Spinal cord (tissue), 10 donors: ENCODE measurements at places on chromosomes 5 and 9.

- no peak for DNase-seq
Observed at GRCh38 chr9:70579686-70580085, 165.2 kb upstream of the KLF9 start.

DNA sequence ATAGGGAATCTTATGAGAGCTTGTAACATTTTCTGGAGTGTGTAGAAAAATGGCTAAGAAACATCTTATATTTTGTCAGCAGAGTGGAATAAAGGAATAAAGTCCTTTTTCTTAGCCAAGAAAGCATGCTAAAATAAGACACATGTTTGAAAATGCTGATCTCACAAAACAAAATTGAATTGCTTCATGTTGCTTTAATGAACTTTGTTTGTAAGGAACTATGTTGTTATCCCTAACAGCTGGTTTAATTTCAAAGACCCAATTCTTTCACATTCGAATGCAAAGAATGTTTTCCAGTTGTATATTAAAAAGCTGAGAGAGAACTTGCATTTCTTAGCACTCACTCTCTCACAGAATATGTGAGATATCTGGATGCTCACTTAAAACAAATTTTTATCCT lies 107.6 kb downstream of the MUSK start:
- DNase-seq = no peak

GRCh38 chr9:98084396-98084795 lies 27.9 kb downstream of the NANS start:
- DNase-seq = no peak

DNA sequence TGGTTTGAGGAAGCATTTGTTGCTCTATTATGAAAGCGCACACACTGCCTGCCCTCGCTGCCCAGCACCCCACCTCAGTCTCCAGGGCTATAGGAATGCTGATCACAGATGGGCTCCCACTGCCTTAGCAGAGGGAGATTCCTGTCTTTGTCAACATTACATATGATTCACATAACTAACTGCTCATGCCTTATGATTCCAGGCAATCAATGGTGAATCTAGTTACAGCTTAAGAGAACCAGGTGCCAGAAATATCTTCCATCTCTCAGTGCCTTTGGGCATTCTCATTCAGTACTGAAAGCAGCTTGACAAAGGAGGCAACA lies 458.9 kb upstream of the C9orf72 start:
- DNase-seq = no peak

DNA sequence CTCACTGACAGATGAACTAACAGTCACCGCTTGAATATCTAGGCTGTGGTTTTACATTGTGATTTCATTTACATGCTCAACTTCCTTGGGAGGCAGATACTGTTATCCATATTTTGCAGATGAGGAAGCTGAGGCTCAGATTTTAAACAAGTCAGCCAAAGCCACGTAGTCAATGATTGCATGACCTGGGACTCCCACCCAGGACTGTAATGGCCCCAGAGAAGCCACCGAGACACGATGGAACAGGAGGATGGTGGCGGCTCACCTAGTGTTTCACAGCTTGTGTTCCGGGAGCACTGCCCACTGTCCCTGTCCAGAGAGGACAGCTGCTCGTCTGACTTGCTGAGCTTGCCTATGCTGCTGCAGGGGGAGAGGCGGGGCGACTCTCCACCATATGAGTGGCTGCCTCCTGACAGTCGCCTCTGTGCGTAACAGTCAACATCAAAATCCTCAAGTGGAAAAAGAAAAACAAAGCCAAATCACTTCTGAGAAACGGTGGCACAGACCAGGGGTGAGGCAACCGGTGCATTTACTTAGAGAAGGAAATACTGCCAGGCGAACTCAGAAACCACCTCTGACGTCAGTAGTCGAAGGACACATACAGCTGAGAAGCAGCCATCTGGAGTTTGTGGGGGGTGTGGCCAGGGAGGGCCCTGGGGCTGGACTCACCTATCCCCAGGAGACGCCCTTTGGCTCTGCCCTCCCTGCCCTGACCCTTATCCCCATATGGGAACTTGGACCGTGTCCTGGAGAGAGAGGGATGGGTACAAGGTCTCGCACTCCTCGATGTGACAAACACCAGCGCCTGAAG lies 82.5 kb downstream of the PRRT1B start:
- DNase-seq = no peak

DNA sequence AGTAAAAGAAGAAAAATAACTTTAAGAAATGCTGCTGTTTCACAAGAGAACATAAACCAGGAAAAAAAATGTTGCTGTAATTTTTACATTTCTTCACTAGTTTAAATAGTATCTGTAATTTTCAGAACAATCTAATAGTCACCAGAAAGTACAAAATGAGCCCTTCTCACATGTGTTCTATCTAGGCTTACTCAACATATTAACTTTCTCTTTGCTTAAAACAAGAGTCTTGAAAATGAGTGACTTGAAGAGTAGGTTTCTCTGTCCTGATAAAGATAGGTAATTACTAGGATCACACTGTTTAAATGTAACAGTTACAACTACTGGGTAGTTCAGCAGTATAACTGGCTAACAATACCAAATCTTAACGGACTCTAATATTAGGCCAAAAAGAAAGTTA lies 37.5 kb downstream of the CLINT1 start:
- DNase-seq = no peak

DNA sequence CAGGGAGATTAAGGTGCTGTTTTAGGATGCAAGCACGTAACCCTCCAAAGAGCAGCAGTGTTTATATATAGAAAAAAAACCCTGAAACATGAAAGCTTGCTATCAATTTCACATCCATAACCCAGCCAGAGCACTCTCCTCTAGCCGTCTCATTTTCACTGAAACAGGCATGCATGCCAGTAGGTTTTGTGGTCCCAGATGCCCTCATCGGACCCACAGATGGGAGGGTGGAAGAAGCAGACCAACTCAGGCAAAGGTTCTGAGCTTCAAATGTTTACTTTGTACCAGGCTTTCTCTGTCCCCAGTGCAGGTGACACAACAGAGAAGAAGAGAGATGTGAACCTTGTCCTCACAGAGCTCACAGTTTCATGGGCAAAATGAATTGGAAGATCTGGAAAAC lies 127.4 kb upstream of the ATP10B start:
- no peak for DNase-seq

- DNase-seq = no peak
Observed at GRCh38 chr9:12640016-12640587, 53.1 kb upstream of the TYRP1 start.
